Stimulated activated CD4-positive, alpha-beta T cell treated with anti-CD3 and anti-CD28 coated beads, Interleukin-4, amount 100 ng/mL, for 24 hours (primary cell): ENCODE measurements at places on chromosomes 2 and 18.

DNA sequence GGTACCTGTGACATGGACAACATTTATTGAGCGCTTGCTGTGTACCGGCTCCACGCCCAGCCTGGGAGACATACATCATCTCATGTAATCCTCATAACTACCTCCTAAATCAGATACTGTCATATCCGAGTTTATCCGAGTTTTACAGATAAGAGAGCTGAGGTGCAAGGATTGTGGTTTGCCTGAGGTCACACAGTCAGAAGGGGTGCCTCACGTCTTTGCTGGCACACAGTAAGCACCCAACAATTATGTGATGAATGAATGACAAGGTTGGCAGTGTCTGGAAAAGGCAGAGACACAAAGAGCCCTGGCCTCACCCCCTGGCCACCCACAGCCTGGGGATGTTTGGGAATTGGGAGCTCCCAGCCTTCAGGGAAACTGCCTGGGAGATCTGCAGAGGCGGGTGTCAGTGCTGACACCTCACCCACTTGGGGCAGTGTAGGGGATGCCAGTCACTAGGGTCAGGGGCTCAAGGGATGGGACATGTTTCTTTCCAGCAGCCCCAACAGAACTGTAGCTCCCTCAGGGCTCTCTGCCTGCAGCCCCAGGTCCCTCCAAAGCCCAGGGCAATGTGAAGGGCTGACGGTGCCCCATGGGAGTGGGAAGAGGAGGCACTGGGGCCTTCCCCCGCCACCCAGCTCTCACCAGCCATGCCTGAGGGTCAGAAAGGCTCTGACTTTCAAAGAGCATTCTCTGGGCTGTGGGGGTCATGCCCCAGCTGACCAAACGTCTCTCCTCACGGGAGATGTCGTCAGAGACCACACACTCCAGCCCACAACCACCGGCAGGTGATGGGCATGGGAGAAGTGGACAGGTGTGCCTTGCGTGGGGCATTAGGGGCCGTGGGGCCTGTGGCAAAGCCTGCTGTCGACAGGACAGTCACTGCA is 157.5 kb downstream of the ZFP36L2 start:
- no peak for DNase-seq

DNA sequence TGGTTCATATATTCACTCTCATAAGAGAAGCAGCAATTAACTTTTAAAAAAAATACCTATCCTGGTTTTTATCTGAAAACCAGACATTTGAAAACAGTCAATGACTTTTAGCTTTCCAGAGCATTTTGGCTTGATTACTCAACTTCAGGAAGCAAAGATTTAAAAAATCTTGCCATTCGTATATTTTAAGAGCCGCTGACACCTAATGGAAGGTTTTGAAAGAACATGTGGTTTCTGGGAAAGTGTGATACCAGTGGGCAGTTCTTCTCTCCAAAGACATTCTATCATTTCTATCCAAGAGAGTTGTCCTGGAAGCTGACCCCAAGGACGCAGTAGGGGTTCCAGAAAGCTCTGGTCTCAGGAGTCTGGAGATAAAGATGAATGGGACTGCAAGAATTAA is 234.7 kb downstream of the TTC32 start:
- no peak for DNase-seq

GRCh38 chr2:145692971-145693478 is 1173.1 kb upstream of the ZEB2 start:
- DNase-seq: no peak

DNA sequence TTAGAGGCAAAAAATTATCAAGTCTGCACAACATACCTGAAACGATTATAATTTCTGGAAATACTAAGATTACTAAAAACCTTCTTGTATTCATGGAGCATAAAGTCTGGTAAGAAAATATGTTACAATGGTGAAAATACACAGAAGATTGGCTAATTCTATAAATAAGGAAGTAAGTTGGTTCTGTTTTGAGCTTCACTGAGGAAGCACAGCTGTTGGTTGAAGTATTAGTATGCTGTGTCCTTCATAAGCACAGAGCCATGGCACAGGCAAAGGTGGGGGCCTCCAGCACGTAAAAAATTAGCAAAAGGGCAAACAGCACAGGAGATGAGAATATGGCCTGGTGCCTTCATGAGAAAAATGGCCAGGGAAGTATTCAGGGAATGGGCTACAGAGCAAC is 40.4 kb upstream of the ANKRD62 start:
- no peak for DNase-seq

DNA sequence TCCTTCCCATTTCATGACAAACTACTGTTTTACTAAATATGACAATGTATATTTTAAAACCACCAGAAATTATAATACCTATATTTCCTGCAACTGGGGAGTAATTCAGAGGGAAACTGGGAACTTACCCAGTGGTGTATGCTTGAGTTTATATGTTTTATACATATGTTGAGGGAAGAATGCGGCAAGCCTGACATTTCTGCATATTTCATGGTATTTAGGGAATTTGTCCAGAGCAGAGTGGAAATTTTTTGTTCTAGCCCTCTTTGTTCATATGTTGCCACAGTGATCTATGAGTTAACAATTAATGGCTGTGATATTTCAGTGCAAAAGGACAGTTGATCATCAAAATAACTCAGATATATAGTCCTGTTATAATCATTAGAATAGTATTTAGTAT is 230.8 kb upstream of the VWC2L start:
- no peak for DNase-seq
